ENCODE measurements at places on chromosomes 11 and 22.

- no peak for DNase-seq
Observed at GRCh38 chr22:25366408-25366807, 147.0 kb downstream of the CRYBB2 start.

- DNase-seq, result no peak
Observed at GRCh38 chr11:43976863-43977262, 34.4 kb downstream of the C11orf96 start.

- DNase-seq, result no peak
Observed at GRCh38 chr11:117037975-117038350, 60.3 kb downstream of the SIK3 start.

GRCh38 chr11:3903207-3903896 is 47.9 kb downstream of the STIM1 start:
- no peak for DNase-seq

- DNase-seq, result no peak
Observed at GRCh38 chr11:12728417-12728816, 54.2 kb downstream of the TEAD1 start.
